Nucleus accumbens (tissue), 56 donors: ENCODE measurements at places on chromosomes 5 and 9.

- DNase-seq, result no peak
Measured at GRCh38 chr9:127033789-127034188, 88.6 kb downstream of the ANGPTL2 start.

DNA sequence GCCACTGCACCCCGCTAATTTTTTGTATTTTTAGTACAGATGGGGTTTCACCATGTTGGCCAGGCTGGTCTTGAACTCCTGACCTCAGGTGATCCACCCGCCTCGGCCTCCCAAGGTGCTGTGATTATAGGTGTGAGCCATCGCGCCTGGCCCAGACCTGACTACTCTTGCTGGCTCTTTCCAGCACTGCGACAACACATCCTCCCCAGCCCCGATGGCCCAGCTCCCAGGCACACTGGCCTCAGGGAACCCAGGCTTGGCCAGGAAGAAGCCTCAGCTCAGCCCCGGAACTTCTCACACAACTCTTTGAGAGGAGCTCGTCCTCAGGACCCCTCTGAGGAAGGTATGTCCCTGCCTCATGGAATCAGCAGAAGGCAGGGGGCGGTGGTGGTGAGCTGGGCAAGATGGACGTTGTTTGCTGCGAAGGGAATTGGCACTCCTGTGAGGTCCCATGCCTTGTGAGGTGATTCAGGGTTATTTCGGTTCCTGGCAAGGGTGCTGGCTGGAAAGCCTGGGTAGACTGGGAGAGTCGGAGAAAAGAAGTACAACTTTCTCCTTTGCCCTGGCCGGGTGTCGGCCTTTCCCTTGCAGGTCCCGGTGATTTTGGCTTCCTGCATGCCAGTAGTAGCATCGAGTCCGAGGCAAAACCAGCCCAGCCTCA, 5.9 kb downstream of the DELE1 start:
- DNase-seq, result no peak

DNA sequence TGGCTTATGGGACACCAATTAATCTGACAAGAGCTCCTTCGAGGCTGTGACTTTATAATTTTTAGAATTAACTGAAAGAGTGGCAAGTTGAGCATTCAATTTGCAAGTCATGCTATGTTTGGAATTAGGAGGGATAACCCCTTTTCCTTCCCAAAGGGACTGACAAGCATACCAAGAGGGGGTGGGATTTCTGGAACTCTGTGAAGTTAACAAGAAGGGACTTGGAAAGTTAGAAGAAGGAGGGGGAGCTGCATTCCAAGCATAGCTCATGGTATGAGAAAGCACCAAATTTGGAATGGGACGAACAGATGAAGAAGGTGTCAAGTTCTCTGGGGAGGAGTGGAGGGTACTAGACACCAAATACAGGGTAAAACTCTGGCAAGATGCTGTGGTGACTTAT, 8.9 kb upstream of the PALM2AKAP2 start:
- no peak for DNase-seq

- no peak for DNase-seq
Measured at GRCh38 chr9:126125577-126125976, 201.1 kb upstream of the MVB12B start.
